ENCODE measurements at places on chromosomes 7 and 10. TPM values are rescaled to one million over a fixed set of nuclear protein-coding genes. Genes with fewer than 3 reads are reported as not detected.

Gene SFTPA1
- not detected for total RNA-seq

Gene TMEM26
- 0.23 TPM for total RNA-seq

Gene DKK1
- total RNA-seq: 39.9 TPM

Gene NPTX2
- 0.07 TPM for total RNA-seq

Gene UTF1
- not detected for total RNA-seq

Gene MMRN2
- total RNA-seq: 0.17 TPM

Gene CNPY1
- total RNA-seq: not detected

Gene ATOH7
- total RNA-seq: 0.58 TPM

Gene FAM25C
- total RNA-seq: not detected

Gene AASS
- total RNA-seq: 11.9 TPM

Gene MMP21
- total RNA-seq: not detected

Gene CPA2
- total RNA-seq: 0.14 TPM

Gene DNAJC1
- total RNA-seq: 28.7 TPM

Gene TUBAL3
- not detected for total RNA-seq

Gene HIF1AN
- 6.1 TPM for total RNA-seq

Gene ZNF503
- total RNA-seq: 9.6 TPM

Gene PSMG3
- 55.4 TPM for total RNA-seq

Gene PIK3CG
- 0.23 TPM for total RNA-seq

Gene SLC18A2
- total RNA-seq: 0.72 TPM

Gene SPAM1
- total RNA-seq: not detected

Gene PEX1
- total RNA-seq: 11.2 TPM

Gene NOS3
- 1.2 TPM for total RNA-seq

Gene CALML5
- total RNA-seq: not detected

Gene SRGN
- 121 TPM for total RNA-seq

Gene MACC1
- total RNA-seq: 33.2 TPM

Gene EPHB6
- total RNA-seq: 0.75 TPM

Gene RPEL1
- total RNA-seq: 0.07 TPM

Gene ABCC2
- total RNA-seq: 0.17 TPM

Gene CRYGN
- not detected for total RNA-seq

Gene TIMM23
- total RNA-seq: 98.7 TPM

Gene OR6B1
- total RNA-seq: not detected

Gene SPDYE5
- not detected for total RNA-seq

Gene SRRM3
- total RNA-seq: 0.07 TPM

Gene ANKRD61
- total RNA-seq: not detected

Gene ZRANB1
- 13.9 TPM for total RNA-seq

Gene GRK5
- total RNA-seq: 2.5 TPM

Gene EFCAB10
- total RNA-seq: not detected

Gene EN2
- not detected for total RNA-seq

Gene HGF
- total RNA-seq: not detected

Gene EPHB4
- 70.3 TPM for total RNA-seq

Gene NPC1L1
- 0.23 TPM for total RNA-seq

Gene MICALL2
- total RNA-seq: 8.1 TPM

Gene VAX1
- not detected for total RNA-seq

Gene KIF11
- 36.5 TPM for total RNA-seq

Gene DYDC2
- 0.22 TPM for total RNA-seq

Gene LMTK2
- 10.6 TPM for total RNA-seq

Gene SPDYE8
- not detected for total RNA-seq
